ENCODE measurements at places on chromosomes 13 and 19.

GRCh38 chr13:76825430-76825829 is 60.8 kb downstream of the KCTD12 start:
- DNase-seq, result no peak

DNA sequence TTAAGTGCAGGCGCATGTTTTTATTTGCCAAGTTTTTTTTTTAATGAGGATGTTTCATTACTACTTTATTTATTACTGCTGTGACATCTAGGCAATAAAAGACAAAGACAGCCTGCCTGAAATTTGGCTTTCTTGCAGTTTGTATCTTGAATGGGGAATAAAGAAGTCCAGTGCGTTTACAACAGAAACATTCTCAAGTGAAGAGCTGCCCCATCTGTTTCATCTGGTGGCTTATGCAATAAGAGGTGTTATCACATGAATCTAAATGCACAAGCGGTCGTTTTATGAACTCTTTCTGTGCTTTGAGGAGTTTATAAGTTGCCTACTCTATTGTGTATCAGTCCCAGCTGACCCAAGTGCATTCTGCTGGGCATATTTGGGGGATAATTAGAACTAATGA is 12.6 kb upstream of the MAB21L1 start:
- DNase-seq, result peak; percentile 81

DNA sequence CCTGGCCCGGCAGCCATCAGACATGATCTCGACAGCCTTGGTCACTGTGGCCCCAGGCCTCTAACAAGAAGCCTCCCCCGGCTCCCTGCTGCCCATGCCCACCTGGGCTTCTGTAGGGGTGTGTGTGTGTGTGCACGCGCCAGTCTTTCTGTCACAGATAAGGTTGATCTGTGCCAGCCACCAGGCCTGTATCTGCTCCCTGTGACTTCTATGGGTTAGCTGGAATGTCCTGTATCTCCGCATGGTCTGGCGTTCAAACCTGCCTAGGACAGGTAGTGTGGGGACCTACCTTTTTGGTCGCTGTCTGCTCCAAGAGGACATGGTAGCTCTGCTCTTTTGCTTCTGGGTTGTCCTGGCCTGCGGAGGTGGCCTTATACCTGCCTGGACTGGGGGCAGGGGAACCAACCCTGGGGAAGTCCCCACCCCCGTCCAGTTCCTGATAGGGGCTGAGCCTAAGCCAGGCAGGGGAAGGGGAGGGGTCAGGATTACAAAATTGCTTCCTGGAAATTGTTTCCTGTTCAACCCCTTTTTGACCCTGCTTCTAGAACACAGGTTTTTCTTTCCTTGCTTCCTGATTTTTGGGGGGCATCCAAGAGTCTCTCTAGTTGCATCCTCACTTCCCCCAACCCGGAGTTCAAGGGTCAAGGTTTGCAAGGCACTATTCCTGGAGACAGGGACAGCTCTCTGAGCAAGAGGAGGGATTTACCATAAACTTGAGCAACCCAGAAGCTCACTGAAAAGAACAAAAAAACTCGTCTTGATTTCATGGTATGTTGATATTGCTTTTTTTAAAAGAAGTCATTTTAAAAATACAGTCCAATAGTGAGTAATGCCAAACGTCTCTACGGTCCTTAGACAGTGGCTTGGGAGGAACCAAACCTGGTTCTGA is at the start of gene LRG1:
Gene LRG1 (minus strand): TSS at position 344 of the 889 bp plus-strand sequence. CDS start 23 bp downstream, at position 321.
- DNase-seq, result no peak

DNA sequence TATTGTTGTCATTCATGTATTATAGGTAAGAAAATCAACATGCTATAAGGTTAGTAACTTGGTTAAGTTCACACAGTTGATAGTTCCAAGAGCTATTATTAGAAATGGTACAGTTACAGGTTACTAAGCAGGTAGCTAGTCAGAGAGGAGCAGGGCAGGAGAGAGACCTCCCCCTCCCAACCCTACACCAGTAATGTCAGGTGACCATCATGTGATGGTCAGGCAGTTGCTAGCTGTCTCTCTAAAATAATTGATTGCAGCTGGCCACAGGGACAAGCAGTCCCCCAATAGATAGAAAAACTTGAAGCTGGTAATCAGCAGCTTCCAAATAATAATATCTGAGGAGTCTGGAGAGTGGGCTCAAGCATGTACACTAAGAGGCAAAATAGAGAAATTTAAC is 14.6 kb downstream of the SLITRK1 start:
- no peak for DNase-seq

DNA sequence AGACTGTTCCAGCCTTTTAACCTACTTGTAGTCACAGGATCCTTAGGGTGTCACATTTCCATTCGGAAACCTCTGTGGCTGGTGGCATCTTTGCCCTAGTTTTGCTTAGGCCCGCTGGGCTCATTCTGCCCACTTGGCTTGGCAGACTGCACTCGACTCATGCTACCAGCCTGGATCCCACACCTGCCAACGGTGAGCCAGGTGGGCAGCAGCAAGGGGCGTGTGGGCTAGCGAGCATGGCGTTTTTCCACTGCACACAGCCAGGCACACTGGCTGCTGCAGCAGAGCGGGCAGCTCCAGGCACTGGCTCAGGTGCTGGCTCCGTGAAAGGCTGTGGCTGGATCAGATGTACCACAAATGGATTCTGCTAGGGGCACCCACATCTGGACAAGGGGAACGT is 838.2 kb downstream of the SLITRK6 start:
- no peak for DNase-seq

GRCh38 chr13:113219256-113219940 is 10.0 kb downstream of the CUL4A start:
- DNase-seq, result no peak

DNA sequence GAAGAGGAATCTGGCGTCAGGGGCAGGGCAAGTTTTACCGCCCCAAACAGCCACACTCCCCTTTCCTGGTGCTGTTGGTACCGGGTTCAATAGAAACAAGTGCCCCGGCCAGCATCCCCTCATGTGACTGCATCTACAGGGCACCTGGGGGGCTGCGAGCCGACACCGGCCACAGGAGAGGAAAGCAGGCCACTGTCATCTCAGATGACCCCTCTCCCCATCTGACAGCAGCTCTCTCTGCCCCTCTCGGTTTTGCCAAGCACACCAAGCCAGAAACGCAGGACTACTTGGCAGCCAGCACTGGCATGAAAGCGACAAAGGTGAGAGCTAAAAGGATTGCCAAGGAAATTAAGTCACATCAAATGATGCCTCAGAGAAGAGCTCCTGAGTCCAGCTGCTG is 37.1 kb downstream of the MLLT1 start:
- no peak for DNase-seq

DNA sequence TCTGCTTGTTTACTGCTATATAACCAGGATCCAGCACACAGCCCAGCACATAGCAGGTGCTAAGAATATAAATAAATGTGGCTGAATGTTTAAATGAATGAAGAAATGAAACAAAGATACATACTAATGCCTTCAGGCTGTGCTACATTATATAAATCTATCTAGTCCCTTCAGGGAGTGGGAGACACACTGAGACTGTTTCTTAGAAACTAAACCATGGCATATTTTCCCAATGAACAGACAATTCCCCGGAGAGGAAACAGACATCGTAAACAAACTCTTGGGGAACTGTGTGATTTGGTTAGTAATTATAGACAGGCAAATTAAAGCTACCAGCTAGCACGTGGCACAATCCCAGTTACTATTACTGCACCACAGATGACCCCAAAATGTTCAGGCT is 9.7 kb upstream of the FEM1A start:
- no peak for DNase-seq

GRCh38 chr13:74867460-74867859 is 614.5 kb downstream of the TBC1D4 start:
- no peak for DNase-seq

DNA sequence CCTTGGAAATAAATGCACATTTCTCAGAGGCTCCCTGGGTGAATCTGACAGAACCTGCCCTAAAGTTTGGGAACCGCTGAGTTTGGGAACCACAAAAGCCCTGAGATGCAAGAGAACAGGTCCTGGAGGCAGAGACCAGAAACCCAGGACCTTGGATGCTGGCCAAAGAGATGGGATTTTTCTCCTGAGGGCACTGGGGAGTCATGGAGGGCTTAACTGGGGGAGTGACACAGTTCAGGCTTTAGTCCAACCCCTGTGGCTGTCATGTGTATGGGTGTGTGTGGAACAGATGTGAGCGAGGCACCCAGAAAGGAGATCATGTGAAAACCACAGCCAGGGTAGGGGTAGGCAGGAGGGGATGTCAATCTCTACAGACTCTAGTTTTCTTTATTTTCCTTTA is 3.9 kb upstream of the NCCRP1 start:
- no peak for DNase-seq

DNA sequence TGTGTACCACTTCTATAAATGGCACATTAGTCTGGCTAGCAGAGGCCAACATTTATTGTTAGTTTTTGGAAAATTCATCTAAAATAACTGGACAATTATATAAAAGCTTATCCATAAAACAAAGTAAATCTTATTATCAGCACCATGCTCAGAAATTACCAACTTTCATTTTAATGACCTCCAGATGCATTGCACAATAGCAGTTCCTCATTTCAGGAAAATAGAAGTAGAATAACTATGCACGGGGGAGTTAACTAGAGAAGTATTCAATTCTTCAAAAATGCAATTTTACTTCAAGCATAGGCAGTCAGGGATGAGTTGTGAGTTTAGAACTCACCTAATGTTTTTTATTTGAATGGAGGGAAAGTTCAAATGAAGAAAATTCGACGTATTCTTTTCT is 1023.5 kb downstream of the PCDH17 start:
- DNase-seq, result no peak

DNA sequence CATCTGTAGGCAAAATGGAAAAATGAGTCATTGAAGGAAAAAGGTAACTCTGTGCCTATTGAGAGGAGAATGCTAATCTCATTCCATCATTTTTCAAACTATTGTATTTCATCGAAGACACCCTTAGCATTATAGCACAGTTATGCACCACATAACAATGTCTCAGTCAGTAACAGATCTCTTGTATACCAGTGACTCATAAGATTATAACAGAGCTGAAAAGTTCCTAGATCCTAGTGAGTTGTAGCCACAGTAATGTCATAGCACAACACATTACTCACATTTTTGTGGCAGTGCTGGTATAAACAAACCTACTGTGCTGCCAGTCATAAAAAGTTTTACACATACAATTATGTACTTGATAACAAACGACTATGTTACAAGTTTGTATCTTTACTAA is 1077.6 kb downstream of the DIAPH3 start:
- no peak for DNase-seq

- no peak for DNase-seq
These were observed 100.6 kb upstream of the FAM216B start for GRCh38 chr13:42680748-42681147.

DNA sequence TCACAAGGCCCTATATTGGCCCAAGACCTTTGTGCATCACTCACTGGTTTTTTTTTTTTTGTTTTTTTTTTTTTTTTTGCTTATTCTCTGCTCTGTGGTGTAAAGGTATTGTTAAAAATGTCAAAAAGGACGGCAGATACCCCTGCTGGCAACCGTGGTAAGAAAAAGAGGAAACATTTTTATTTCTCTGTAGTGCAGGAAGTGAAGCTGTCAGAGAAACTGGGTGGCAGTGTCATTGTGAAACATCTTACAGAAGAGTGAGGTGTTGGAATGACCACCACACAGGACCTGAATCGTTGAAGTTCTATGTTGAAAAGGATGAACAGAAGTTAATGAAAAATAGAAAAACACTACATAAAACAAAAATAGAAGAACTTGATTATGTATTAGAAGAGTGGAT is 346.4 kb downstream of the FGF9 start:
- DNase-seq, result no peak

DNA sequence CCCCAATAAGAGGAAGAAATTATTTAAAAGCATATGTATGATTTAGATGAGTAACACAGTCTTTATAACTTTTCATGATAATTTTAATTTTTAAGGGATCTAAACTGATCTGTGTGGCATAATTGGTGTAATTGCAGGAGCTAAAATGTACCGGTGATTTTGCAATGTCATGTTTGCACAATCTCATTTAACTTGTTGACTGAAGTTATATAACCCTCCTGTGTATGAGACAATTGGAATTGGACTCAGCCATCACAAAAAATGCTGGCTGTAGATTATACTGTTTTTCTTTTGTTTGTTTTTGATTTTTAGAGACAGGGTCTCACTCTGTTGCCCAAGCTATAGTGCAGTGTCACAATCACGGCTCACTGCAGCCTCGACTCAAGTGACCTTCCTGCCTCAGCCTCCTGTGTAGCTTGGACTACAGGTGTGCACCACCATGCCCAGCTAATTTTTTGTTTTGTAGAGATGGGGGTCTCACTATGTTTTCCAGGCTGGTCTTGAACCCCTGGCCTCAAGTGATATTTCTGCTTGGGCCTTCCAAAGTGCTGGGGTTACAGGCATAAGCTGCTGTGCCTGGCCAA is 26.1 kb downstream of the FGF9 start:
- DNase-seq, result no peak

- DNase-seq, result no peak
These were observed 6.2 kb downstream of the HIPK4 start for GRCh38 chr19:40383668-40384248.

DNA sequence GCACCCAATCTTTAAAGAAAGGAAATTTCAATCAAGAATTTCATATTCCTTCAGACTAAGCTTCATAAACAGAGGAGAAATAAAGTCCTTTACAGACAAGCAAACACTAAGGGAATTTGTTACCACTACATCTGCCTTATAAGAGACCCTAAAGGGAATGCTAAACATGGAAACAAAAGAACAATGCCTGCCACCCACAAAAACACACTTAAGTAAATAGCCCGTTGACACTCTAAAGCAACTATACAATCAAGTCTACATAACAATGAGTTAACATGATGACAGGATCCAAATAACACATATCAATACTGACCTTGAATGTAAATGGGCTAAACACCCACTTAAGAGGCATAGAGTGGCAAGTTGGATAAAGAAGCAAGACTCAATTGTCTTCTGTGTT is 1056.9 kb upstream of the ATXN8OS start:
- DNase-seq, result no peak

DNA sequence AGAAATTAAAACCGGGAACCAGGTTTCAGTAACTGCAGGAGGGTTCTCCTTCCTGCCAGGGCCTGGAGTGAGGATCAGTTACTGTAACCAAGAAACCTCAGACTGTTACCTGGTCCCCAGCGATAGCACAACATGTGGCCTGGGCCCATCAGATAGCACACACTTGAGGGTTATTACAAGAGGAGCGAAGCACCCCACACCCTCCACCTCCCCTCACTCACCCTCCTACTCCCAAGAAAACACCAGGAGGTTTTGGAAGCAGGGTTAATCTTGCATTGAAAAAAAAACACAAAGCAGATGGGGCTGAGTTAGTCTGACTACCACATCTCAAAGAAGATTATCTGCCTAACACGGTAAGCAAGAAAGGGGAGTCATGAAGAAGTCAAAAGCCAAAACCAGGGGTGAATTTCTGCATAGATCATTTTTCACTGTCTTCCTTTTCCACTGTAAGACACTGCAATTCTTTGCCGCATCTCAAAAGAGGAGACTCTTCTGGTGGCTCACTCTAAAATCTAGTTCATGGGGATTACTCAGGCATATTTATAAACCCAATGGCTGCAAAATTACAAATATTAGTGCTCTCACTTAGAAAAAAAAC is 75.9 kb upstream of the DOCK9 start:
- DNase-seq, result peak; percentile 92

- no peak for DNase-seq
These were observed 11.7 kb downstream of the BCKDHA start for GRCh38 chr19:41409288-41409687.

- DNase-seq, result no peak
These were observed 4.0 kb downstream of the RDH13 start for GRCh38 chr19:55058781-55059610.

- no peak for DNase-seq
These were observed 186.3 kb downstream of the TUBA3C start for GRCh38 chr13:18995259-18995873.
